IPS DF 6.9 (cell line): ENCODE measurements at places on chromosomes 4 and X.

DNA sequence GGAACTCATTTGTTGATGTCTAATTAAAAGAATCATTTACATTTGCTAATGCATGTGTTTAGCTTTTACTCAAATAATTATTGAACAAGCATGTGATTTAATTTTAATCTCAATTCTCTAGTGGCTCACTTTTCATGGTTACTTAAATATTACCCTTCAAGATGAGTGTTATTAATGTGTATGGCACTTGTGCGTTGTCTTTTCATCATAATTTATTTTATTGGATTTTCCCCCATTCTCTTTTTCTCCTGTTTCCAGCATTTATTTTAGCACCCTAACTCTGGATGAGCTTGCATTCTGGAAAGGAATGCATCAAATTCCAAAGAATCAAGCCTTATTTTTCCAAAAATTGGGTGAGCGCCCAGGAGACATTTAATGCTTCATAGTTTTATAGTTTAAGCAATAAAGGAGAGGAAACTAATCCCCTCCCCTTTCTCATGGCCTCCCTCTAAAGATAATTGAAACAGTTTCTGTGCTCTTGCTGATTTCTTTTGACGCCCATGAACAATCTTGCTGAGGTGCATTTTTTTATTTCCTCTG, 191.1 kb upstream of the FAT4 start:
- no peaks in the 10 kb centered on the region for H3K27me3 ChIP-seq
- H3K36me3 ChIP-seq = no peaks in the 10 kb centered on the region
- no peak for DNase-seq
- H3K27ac ChIP-seq = no peak overlapping the region

DNA sequence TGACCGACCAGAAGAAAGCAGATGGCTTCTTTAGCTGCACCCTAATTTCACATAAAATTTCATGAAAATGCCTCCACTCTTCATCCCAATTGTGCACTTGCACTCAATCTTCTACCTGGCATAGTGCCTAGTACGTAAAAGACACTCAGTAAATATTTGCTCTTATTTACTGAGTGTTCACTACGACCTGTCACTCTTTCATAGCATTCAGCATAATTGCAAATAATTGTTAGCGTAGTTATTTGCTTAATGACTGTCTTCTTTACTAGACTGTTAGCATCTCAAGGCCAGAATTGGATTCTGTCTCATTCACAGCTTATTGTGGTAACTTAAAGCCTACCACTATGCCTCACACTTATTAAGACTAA, 130.2 kb downstream of the ENOX2 start:
- H3K4me1 ChIP-seq = no peaks in the 10 kb centered on the region
- H3K36me3 ChIP-seq = no peaks in the 10 kb centered on the region
- DNase-seq = no peak
- no peaks in the 10 kb centered on the region for H3K27me3 ChIP-seq
- H3K4me3 ChIP-seq = no peak overlapping the region

- H3K4me1 ChIP-seq = no peaks in the 10 kb centered on the region
- DNase-seq = no peak
- H3K4me3 ChIP-seq = no peak overlapping the region
- no peaks in the 10 kb centered on the region for H3K36me3 ChIP-seq
- no peak overlapping the region for H3K27ac ChIP-seq
Observed at GRCh38 chr4:27524224-27524623, 663.6 kb downstream of the STIM2 start.

GRCh38 chr4:112526061-112526460, 10.1 kb upstream of the NEUROG2 start:
- H3K27me3 ChIP-seq = peaks cover 20% of the 10 kb centered on the region
- H3K36me3 ChIP-seq = no peaks in the 10 kb centered on the region
- no peak overlapping the region for H3K27ac ChIP-seq

DNA sequence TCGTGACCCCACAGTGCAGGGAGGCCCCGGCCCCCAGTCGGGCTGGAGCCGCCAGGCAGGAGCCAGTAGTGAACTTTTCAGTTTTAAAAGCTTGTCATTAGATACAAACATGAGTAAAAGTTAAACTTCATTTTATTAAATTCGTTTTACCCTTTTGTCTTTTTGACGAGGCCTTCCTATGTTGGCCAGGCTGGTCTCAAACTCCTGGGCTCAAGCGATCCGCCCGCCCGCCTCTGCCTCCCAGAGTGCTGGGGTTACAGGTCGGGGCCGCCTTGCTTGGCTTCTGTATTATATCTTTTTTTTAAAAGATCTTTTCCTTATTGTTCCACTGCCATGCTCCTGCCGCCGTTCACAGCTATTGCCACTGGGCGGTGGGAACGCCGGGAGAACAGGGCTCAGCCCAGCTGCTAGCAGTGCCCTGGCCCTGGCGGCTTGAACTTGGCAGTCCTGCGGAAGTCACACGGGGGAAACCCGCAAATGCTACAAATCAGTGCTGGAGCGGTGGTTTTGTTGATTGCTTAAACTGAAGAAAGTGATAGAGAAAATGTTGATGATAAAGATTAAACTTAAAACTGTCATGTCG, 968 bp upstream of the NELFA start:
- H3K27me3 ChIP-seq = no peaks in the 10 kb centered on the region
- peaks cover 2% of the 10 kb centered on the region; the same call in 1 of the 2 replicates for H3K4me1 ChIP-seq
- DNase-seq = no peak
- H3K27ac ChIP-seq = no peak overlapping the region
- H3K4me3 ChIP-seq = peak overlapping the region; percentile 97; the same call in 1 of the 2 replicates

- no peak overlapping the region for H3K4me3 ChIP-seq
- H3K4me1 ChIP-seq = no peaks in the 10 kb centered on the region
- no peaks in the 10 kb centered on the region for H3K27me3 ChIP-seq
- peak; percentile 11 for DNase-seq
- no peaks in the 10 kb centered on the region for H3K36me3 ChIP-seq
- H3K27ac ChIP-seq = no peak overlapping the region
Observed at GRCh38 chr4:105088110-105088879, 58.4 kb upstream of the TET2 start.

DNA sequence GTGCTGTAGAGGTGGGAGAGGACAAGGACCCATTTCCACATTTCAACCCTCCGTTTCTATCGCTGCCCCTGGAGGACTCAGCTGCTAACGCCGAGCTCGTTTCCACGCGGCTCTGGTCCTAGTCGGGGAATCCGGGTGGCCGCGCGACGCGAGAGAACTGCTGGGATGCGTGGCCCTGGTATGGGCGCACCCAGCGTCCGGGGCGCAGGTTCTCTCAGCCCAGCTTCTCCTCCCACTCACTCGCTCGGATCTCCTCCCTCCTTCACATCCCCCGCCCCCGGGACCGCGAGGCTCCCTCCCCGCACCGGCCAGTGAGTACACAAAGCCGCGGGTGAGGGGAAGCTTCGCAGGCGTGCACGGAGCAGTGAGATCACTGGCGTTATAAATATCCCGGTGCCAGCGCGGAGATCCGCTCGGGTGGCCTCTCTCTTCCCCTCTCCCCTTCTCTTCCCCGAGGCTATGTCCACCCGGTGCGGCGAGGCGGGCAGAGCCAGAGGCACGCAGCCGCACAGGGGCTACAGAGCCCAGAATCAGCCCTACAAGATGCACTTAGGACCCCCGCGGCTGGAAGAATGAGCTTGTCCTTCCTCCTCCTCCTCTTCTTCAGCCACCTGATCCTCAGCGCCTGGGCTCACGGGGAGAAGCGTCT, at the start of gene FGF5:
Gene FGF5 (plus strand): TSS at position 412 of the 649 bp plus-strand sequence. CDS start 161 bp downstream, at position 573.
- H3K4me1 ChIP-seq = peaks cover 9% of the 10 kb centered on the region; the same call in 1 of the 2 replicates
- no peak for DNase-seq
- H3K36me3 ChIP-seq = no peaks in the 10 kb centered on the region
- H3K27ac ChIP-seq = no peak within 1 kb of the TSS
- H3K27me3 ChIP-seq = peaks cover 83% of the 10 kb centered on the region

DNA sequence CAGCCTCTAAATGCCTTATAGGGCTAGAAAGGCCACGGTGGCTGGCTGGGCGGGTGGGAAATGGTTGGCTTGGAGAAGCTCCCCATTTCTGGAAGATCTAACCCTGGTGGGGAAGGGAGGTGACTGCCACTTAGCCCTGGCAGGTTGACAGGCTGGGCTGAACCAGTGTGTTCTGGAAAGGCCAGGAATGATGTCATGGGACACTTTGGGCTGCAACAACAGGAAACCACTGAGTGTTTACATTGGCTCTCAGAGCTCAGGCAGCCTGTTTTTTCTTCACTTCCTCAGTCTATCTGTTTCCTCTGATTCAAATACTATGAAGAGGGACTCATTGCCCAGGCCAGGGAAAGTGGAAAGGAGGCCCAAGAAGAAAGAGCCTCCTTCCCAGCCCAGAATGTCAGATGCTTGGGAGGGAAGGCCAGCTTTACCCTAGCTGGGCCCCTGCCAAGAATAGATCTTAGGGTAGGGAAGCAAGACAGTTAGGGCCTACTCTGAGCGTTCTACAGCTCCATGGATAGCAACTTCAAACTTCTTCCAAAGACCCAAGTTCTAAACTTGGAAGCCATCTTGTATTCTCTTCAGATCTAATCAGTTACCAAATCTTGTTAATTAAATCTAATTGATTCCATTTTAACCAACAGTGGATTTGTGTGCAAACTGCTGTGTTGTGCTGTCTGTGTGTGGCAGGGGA, 65.8 kb upstream of the MSN start:
- no peaks in the 10 kb centered on the region for H3K4me1 ChIP-seq
- H3K4me3 ChIP-seq = no peak overlapping the region
- H3K27me3 ChIP-seq = no peaks in the 10 kb centered on the region
- no peak for DNase-seq
- H3K36me3 ChIP-seq = no peaks in the 10 kb centered on the region

- H3K36me3 ChIP-seq = no peaks in the 10 kb centered on the region
- no peaks in the 10 kb centered on the region for H3K27me3 ChIP-seq
- H3K4me1 ChIP-seq = peaks cover 2% of the 10 kb centered on the region; the same call in 1 of the 2 replicates
- no peak overlapping the region for H3K27ac ChIP-seq
- no peak overlapping the region for H3K4me3 ChIP-seq
- peak; percentile 27 for DNase-seq
Observed at GRCh38 chr4:20809812-20810211, 109.6 kb downstream of the PACRGL start.

- no peak overlapping the region for H3K4me3 ChIP-seq
- H3K27me3 ChIP-seq = no peaks in the 10 kb centered on the region
- no peaks in the 10 kb centered on the region for H3K36me3 ChIP-seq
Observed at GRCh38 chrX:2719774-2720447, 28.8 kb downstream of the CD99 start.

- H3K27me3 ChIP-seq = no peaks in the 10 kb centered on the region
- H3K27ac ChIP-seq = no peak overlapping the region
- no peak for DNase-seq
- H3K4me3 ChIP-seq = peak overlapping the region; percentile 98
- peaks cover 1% of the 10 kb centered on the region; the same call in 1 of the 2 replicates for H3K4me1 ChIP-seq
Observed at GRCh38 chrX:6225911-6226595, 2.6 kb downstream of the NLGN4X start.

- peak overlapping the region; percentile 62; the same call in 1 of the 2 replicates for H3K4me3 ChIP-seq
- no peaks in the 10 kb centered on the region for H3K36me3 ChIP-seq
- no peaks in the 10 kb centered on the region for H3K4me1 ChIP-seq
- no peak overlapping the region for H3K27ac ChIP-seq
- DNase-seq = no peak
Observed at GRCh38 chr4:47031751-47032404, 511 bp downstream of the GABRB1 start.

DNA sequence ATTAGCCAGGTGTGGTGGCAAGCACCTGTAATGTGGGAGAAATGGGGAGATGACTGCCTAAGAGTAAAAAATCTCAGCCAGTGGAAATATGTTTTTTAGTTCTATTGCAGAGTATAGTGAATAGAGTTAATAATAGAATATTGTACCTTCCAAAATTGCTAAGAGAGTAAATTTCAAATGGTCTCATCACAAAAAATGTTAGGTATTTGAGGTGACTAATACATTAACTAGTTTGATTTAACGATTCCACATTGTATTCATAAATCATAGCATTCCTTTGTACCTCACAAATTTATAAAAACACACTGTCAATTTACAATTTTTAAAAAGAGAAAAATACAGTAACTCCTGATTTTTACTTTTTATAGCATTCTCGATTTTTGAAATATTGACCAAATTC, 681.5 kb upstream of the EPHA5 start:
- H3K4me1 ChIP-seq = no peaks in the 10 kb centered on the region
- no peaks in the 10 kb centered on the region for H3K36me3 ChIP-seq
- H3K4me3 ChIP-seq = no peak overlapping the region

GRCh38 chr4:2289955-2290333, 28.0 kb upstream of the MXD4 start:
- no peaks in the 10 kb centered on the region for H3K36me3 ChIP-seq
- no peak overlapping the region for H3K27ac ChIP-seq
- no peak for DNase-seq
- H3K4me1 ChIP-seq = no peaks in the 10 kb centered on the region
- H3K27me3 ChIP-seq = no peaks in the 10 kb centered on the region

GRCh38 chr4:169098054-169098497, 88.0 kb upstream of the CBR4 start:
- no peak overlapping the region for H3K4me3 ChIP-seq
- no peaks in the 10 kb centered on the region for H3K4me1 ChIP-seq
- H3K36me3 ChIP-seq = no peaks in the 10 kb centered on the region
- no peaks in the 10 kb centered on the region for H3K27me3 ChIP-seq
- no peak for DNase-seq
- H3K27ac ChIP-seq = no peak overlapping the region

- no peak overlapping the region for H3K27ac ChIP-seq
- no peak overlapping the region for H3K4me3 ChIP-seq
- no peak for DNase-seq
- no peaks in the 10 kb centered on the region for H3K36me3 ChIP-seq
- H3K4me1 ChIP-seq = no peaks in the 10 kb centered on the region
Observed at GRCh38 chr4:117311215-117311614, 225.8 kb upstream of the TRAM1L1 start.

DNA sequence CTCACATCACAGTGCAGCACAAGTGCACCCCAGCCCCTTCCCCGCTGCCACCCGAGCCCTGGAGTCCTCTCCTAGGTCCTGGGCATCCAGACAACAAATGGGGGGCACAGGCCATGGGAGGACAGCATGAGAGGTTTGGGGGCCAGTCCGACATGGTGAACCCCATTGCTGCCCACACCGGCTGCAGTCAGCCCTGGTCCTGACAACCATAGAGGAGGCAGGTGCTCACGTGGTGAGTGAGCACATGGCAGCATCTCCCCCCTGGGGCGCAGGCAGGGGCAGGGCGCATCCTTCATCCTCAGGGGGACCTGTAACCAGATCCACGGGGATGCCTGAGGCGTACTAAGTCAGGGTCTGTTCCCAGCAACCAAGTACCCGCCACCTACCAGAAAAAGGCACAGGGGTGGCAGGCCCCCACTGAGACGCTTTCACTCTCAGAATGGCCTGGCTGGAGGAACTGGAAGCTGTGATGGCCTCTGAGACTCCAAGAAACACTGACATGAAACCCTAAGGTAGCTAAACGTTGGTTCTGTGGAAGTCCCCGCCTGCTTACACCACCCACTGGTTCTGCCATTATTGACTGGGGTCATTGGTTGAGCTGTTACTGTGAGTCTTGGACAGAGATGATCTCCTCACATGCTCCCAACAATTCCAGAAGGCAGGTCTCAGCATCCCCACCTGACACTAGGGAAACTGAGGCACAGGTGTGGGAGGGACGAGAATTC, 6.5 kb downstream of the ZFYVE28 start:
- H3K4me3 ChIP-seq = no peak overlapping the region
- H3K27ac ChIP-seq = no peak overlapping the region
- H3K36me3 ChIP-seq = no peaks in the 10 kb centered on the region; the same call in 1 of the 2 replicates
- no peak for DNase-seq

GRCh38 chr4:149141391-149141790, 674.3 kb downstream of the IQCM start:
- DNase-seq = no peak
- no peaks in the 10 kb centered on the region for H3K27me3 ChIP-seq
- no peak overlapping the region for H3K4me3 ChIP-seq
- H3K4me1 ChIP-seq = no peaks in the 10 kb centered on the region
